Fibroblast of skin of scalp (primary cell): ENCODE measurements at places on chromosomes 16 and 17.

- DNase-seq: no peak
Observed at GRCh38 chr16:86756882-86757703, 178.7 kb downstream of the FOXL1 start.

DNA sequence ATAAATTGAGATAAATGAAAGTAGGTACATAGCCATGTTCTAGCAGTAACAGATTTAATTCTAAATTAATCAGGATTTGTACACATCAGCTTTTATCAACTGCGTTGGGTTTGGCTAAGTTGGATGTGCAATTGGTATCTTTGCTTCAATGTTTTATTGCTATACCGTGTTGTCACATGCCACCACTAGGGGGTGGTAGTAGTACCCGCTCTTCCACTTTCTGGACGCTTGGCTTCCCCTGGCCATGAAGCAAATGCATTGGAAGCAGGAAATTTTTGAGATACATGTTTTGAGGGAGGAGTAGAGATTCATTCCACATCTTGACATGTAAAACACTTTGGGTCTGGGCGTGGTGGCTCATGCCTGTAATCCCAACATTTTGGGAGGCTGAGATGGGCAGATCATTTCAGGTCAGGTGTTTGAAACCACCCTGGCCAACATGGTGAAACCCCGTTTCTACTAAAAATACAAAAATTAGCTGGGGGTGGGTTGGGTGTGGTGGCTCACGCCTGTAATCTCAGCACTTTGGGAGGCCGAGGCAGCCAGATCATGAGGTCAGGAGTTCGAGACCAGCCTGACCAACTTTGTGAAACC is 58.6 kb downstream of the EMP2 start:
- peak; percentile 69 for DNase-seq

DNA sequence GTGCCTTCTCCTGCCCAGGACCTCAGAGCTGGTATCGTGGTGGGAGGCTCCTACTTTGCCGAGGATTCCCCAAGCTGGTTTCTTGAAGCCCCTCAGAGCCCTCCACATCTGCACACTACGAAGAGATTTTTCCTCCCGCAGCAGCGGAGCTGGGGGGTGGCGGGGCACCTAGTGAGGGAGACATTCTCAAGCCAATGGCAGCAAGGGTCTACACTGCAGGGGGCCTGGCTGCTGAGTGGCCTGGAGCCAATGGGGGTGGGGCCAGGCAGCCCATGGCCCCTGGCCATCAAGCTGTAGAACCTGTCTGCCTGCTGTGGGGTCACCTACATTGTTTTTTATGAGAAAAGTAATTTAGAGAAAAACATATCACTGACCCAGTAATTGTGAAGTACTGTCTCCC is 5.0 kb downstream of the SLC26A11 start:
- DNase-seq: no peak

DNA sequence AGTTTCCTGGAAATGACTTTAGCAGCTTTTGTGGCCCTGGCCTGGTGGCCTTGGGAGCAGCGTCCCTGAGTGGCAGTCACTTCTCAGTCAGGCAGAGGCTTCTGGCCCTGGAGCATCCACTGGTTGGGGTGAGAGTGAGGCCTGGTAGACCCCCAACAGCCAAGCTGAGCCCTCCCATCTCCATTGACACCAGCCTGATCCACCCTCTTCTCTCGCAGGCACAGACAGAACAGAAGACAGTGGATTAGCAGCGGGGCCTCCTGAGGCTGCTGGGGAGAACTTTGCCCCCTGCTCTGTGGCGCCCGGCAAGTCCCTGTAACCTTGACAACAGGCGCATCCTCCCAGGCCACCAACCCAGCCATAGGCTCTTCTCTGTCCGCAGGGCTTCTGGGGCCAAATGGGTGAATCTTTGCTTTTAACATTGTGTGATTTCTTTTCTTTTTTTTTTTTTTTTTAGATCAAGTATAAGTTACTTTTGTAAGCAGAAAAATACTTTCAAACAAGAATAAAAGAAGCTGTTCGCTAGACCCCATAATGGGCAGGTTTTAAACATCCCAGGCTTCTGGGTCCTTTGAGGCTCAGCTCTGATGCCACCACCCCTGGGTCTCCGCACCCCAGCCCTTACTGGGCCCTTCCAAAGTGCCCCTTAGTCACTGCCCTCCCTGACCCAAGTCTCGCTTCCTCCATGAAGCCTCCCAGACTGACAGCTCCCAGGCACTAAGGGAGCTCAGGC is 12.7 kb upstream of the FLYWCH1 start:
- no peak for DNase-seq

- no peak for DNase-seq
Observed at GRCh38 chr16:65355706-65356105, 233.8 kb upstream of the CDH11 start.

DNA sequence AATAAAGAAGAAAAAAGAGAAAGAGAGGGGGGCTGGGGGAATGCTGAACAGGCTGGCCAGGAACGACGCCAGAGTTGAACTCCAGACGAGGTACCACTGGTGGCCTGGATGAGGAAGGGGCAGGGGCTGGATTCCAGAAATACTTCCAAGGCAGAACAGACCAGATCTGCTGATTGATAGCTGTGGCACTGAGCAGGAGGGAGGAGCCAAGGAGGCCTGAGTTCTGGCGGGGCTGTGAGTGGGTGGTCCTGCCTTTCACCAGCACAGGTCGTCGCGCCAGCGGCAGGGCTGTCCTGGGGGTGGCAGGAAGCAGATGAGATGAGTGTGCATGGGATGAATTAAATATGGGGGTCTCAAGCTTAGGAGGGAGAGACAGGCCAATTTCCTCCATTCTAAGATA is 5.5 kb downstream of the CCDC42 start:
- no peak for DNase-seq
